CD4-positive, alpha-beta T cell (primary cell): ENCODE measurements at places on chromosomes 1 and 21. TPM values are rescaled to one million over a fixed set of nuclear protein-coding genes. Genes with fewer than 3 reads are reported as not detected.

DNA sequence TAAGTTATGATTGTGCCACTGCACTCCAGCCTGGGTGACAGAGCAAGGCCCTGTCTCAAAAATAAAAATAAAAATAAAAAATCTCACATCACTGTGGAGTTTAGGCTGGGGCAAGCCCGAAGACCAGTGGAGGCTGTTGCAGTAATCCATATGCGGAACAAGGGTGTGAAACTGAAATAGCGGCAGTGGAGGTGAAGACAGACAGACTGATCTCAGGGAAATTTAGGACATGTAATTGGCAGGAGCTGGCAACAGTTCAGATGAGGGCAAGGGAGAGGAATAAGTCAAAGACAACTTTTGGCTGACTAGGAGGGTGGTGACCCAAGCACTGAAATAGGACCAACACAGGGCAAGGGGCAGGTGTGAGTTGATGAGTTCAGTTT lies 8.4 kb downstream of the ARMH1 start:
- H3K36me3 ChIP-seq = no peaks in the 10 kb centered on the region
- H3K4me3 ChIP-seq = no peak overlapping the region
- no peak overlapping the region for H3K27ac ChIP-seq
- no peaks in the 10 kb centered on the region for H3K27me3 ChIP-seq

DNA sequence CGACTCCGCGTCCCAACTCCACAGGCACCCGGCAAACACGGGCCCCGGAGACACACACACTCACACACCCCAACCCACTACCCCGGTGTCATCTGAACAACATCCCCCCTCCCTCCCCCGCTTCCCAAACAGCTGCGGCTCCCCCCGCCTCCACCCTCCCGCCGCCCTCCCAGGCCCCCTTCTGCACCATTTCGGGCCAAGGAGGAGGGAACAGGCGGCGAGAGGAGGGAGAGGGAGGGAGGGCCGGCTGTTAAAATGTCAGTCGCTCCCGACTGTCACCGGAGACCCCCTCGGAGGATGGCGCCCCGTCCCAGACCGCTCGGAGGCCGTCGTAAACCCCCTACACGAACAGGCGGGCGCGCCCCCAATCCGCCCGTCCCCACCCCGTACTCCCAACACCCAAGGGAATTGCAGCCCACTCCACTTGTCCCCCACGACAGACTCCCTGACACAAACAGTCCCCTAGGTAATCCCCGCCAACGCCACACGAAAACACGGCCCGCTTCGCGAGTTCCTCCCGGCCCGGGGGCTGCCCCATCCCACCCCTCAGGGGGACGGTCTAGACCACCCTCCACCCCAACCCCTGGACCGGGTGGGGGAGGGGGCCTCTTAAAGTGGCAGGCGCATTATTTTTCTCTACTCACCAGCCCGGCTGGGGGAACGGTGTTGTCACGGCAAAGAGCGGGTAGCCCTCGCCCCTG lies 583 bp downstream of the MEF2D start:
- no peaks in the 10 kb centered on the region for H3K27me3 ChIP-seq
- H3K36me3 ChIP-seq = peaks cover 18% of the 10 kb centered on the region
- peaks cover 85% of the 10 kb centered on the region for H3K4me1 ChIP-seq
- peak overlapping the region; percentile 96 for H3K27ac ChIP-seq
- DNase-seq = no peak
- peak overlapping the region; percentile 98 for H3K4me3 ChIP-seq

- no peak for DNase-seq
- H3K4me3 ChIP-seq = no peak overlapping the region
- H3K27ac ChIP-seq = no peak overlapping the region
These were observed 16.6 kb downstream of the PSEN2 start for GRCh38 chr1:226887006-226887405.

- no peak overlapping the region for H3K27ac ChIP-seq
- H3K4me3 ChIP-seq = peak overlapping the region; percentile 34
- no peaks in the 10 kb centered on the region for H3K27me3 ChIP-seq
- peak; percentile 36 for DNase-seq
These were observed 116.3 kb downstream of the DAB1 start for GRCh38 chr1:57307392-57308170.

Gene DAB1
- total RNA-seq = 0.61 TPM

- H3K27ac ChIP-seq = no peak overlapping the region
- no peak for DNase-seq
- H3K4me1 ChIP-seq = no peaks in the 10 kb centered on the region
These were observed 16.7 kb downstream of the CHD5 start for GRCh38 chr1:6163191-6163972.

GRCh38 chr1:193033610-193034009 lies 25.6 kb downstream of the UCHL5 start:
- H3K4me1 ChIP-seq = no peaks in the 10 kb centered on the region
- H3K27ac ChIP-seq = no peak overlapping the region
- H3K36me3 ChIP-seq = peaks cover 7% of the 10 kb centered on the region
- no peaks in the 10 kb centered on the region for H3K27me3 ChIP-seq
- H3K4me3 ChIP-seq = no peak overlapping the region

Gene NBPF6
- total RNA-seq = not detected

DNA sequence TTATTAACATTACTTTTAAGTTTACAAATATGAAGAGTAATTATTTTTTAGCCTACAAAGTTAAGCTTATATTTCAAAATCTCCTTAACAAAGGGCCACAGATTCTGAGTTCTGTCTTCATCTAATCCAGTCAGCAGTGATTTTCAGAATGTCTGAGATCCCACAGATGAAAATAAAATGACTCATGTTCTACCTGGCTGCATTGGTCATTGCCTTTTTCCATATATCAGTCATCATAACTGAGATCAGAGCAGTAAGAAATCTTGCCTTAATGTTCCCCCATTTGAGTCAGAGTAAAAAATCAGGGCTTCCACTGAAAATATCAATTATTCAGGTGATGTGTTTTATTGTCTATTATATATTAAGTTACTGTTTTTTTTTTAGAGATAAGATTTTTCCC lies 416.1 kb downstream of the MRPL39 start:
- no peak overlapping the region for H3K4me3 ChIP-seq
- H3K27ac ChIP-seq = no peak overlapping the region
- H3K36me3 ChIP-seq = no peaks in the 10 kb centered on the region
- H3K4me1 ChIP-seq = no peaks in the 10 kb centered on the region
- DNase-seq = no peak

Gene UMODL1
- 0.42 TPM for total RNA-seq

Gene PLPPR4
- total RNA-seq = not detected

DNA sequence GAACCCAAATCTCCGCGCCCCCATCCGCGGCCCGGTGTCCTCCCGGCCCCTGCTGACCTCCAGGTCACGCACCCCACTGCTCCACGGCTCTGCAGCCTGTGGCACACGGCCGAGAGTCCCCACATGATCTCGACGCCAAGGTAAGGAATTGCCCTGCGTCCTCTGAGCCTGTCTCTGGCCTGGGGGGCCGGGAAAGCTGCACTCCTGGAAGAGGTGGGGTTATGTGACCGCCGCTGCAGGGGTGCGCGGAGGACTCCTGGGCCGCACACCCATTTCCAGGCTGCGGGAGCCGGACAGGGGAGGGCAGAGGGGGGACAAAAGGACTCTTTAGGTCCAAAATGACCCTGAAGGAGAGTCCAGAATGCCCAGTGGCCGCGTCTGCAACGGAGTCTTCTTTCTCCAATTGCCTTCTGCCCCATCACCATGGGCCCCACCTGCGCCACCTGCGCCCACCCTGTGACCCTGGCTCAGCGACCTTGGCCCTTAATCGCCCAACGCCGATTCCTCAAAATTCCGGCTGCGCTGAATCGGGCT lies 997 bp upstream of the SIM2 start:
- peaks cover 26% of the 10 kb centered on the region for H3K4me1 ChIP-seq
- peaks cover 92% of the 10 kb centered on the region for H3K27me3 ChIP-seq
- H3K4me3 ChIP-seq = no peak overlapping the region
- no peaks in the 10 kb centered on the region for H3K36me3 ChIP-seq
- DNase-seq = no peak
- no peak overlapping the region for H3K27ac ChIP-seq

DNA sequence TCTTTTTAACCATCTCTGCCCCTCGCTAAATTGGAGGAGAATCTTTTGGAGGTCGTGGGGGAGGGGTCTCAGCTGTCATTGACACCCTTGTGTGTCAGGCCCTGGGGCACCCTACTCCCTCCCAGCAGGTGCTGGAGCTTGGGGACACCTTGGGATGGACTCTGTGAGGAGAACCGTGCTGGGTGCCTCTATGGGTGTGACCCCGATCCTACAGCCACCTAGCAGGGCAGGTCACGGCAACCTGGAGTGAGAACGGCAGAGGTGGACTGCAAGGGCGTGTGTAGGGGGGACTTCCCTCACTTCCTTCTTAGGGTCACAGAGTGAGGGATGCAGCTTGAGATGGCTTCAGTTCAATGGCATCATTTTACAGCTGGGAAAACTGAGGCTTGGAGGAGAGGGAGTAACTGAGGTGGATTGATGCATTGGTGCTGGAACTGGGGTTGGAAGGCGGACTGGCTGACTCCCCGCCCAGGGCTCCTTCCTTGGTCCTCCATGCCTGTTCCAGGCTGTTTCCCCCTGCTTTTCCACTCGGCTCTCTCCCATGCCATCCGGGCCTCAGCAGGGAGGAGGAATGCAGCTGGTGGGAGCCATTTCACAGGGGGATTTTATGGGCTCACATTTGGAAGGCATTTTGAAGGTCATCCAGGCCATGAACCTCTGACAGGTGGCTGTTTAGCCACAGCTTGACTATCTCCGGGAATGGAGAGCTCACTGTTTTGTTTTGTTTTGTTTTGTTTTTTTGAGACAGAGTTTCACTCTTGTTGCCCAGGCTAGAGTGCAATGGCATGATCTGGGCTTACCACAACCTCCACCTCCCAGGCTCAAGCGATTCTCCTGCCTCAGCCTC lies 18.8 kb upstream of the ARHGEF10L start:
- H3K36me3 ChIP-seq = no peaks in the 10 kb centered on the region
- H3K27ac ChIP-seq = no peak overlapping the region
- peaks cover 27% of the 10 kb centered on the region for H3K27me3 ChIP-seq
- no peaks in the 10 kb centered on the region for H3K4me1 ChIP-seq
- DNase-seq = no peak
- no peak overlapping the region for H3K4me3 ChIP-seq

Gene SERINC2
- not detected for total RNA-seq

GRCh38 chr1:36759355-36759754 lies 275.0 kb downstream of the GRIK3 start:
- H3K27me3 ChIP-seq = no peaks in the 10 kb centered on the region
- H3K36me3 ChIP-seq = no peaks in the 10 kb centered on the region
- H3K4me1 ChIP-seq = no peaks in the 10 kb centered on the region
- no peak overlapping the region for H3K4me3 ChIP-seq
- no peak for DNase-seq

- H3K36me3 ChIP-seq = no peaks in the 10 kb centered on the region
- no peak for DNase-seq
- no peaks in the 10 kb centered on the region for H3K4me1 ChIP-seq
- no peak overlapping the region for H3K27ac ChIP-seq
These were observed 85.9 kb upstream of the SIM2 start for GRCh38 chr21:36613059-36613458.

- no peaks in the 10 kb centered on the region for H3K36me3 ChIP-seq
- peak overlapping the region; percentile 61 for H3K27ac ChIP-seq
- H3K4me1 ChIP-seq = peaks cover 48% of the 10 kb centered on the region
- no peak overlapping the region for H3K4me3 ChIP-seq
- no peaks in the 10 kb centered on the region for H3K27me3 ChIP-seq
These were observed 121.7 kb downstream of the KCNN3 start for GRCh38 chr1:154748405-154748775.

Gene TMEM240
- 0.75 TPM for total RNA-seq

DNA sequence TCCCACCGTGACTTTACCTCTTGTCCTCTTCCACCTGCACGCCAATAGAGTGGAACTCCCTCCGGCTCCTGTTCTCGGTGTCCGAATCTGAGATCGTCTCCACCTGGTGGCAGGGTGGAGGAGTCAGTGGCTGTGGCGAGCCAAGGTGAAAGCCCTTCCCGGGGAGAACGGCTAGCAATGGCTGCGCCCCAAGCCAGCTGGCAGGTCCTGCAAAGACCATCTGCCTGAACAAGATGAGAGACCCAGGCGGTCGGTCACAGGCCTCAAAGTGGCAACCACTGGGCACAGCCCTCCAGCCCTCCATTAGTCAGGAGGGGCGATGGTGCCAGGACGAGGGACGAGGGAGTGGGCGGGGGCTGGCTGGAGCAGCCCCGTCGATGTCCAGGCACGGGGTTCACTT lies 25.4 kb upstream of the SMIM12 start:
- no peaks in the 10 kb centered on the region for H3K36me3 ChIP-seq
- H3K4me3 ChIP-seq = peak overlapping the region; percentile 55
- peaks cover 13% of the 10 kb centered on the region for H3K4me1 ChIP-seq
- no peak overlapping the region for H3K27ac ChIP-seq

Gene SHE
- total RNA-seq = not detected

Gene NTRK1
- total RNA-seq = 0.42 TPM

DNA sequence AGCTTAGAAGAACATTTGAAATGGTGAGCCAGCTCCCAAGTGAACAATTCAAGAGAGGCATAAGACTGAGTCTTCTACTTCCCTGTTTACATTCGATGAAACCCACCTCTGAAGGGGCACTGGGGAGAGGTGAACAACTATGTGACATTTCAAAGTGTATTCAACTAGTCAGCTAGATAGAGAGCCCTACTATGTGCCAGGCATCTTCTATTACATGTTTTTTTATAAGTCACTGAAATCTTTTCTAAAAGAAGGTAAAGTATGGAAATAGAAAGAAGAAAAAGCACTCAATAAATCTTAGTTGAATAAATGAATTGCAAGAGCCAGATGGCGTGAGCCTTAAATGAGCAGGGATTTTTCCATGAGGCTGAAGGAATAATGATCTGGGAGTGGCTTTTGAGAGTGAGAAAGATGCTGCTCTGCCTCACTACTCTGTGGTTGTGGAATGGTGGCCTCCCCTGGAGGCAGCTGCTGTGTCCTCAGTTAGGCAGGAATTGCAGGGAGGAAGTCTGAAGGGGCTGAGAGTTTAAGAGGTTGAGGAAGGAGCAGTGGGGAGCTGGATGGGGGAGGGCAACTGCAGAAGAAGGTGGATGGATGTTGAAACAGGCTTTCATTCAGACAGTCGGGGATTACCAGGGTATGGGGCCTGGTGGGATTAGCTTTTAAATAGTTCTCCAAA lies 10.4 kb upstream of the PTPRF start:
- H3K27me3 ChIP-seq = peaks cover 40% of the 10 kb centered on the region
- H3K4me3 ChIP-seq = no peak overlapping the region
- no peaks in the 10 kb centered on the region for H3K4me1 ChIP-seq
- no peak for DNase-seq
- H3K36me3 ChIP-seq = no peaks in the 10 kb centered on the region

GRCh38 chr1:27992276-27992675 lies 32.5 kb downstream of the XKR8 start:
- H3K27ac ChIP-seq = peak overlapping the region; percentile 55
- no peaks in the 10 kb centered on the region for H3K27me3 ChIP-seq
- peaks cover 52% of the 10 kb centered on the region for H3K36me3 ChIP-seq
- H3K4me1 ChIP-seq = peaks cover 11% of the 10 kb centered on the region
